ENCODE measurements at places on chromosomes 5 and 9. TPM values are rescaled to one million over a fixed set of nuclear protein-coding genes. Genes with fewer than 3 reads are reported as not detected.

- no peaks in the 10 kb centered on the region for H3K36me3 ChIP-seq
- no peak overlapping the region for H3K27ac ChIP-seq
- H3K4me3 ChIP-seq = no peak overlapping the region
- H3K27me3 ChIP-seq = no peaks in the 10 kb centered on the region
Measured at GRCh38 chr5:129445379-129445778, 14.7 kb upstream of the ADAMTS19 start.

DNA sequence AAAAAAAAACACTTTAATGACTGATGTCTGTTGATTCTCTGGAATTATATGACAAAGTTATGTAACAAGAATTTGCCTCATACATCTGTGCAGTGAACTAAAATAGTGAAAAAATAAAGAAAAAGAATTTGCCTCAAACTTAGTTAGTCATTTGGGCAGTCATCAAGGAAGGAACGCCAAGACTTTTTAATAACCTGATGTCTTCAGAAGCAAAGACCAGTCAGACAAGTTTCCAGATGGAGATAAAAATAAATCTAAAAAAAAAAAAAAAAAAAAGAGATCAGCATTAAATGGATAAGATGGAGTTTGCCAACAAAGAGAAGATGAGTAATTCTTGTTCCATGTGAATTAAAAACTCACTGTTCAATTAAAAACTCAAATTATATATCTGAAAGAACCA lies 52.3 kb upstream of the JMY start:
- no peaks in the 10 kb centered on the region for H3K36me3 ChIP-seq
- peaks cover 6% of the 10 kb centered on the region for H3K27me3 ChIP-seq
- no peak for DNase-seq
- H3K4me3 ChIP-seq = no peak overlapping the region
- H3K4me1 ChIP-seq = peaks cover 2% of the 10 kb centered on the region

DNA sequence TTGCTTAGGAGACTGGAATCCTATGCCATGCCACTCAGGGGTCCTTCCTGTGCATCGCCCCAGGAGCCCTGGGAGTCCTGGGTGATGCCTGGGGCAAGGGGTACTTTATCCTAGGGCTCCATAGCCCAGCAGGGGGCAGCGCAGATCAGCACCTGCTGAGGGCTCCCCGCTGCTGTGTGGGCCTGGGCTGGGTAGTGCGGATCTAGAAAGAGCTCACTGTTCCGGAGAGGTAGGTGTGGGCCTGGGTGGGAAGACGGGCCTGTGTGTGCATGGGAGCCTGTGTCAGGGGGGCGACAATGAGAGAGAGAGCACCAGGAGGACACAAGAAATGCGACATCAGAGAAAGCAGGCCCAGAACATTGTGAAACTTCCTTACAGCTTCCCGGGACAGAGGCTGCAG lies 11.4 kb upstream of the DAB2IP start:
- no peak overlapping the region for H3K27ac ChIP-seq
- H3K4me1 ChIP-seq = no peaks in the 10 kb centered on the region
- no peak overlapping the region for H3K4me3 ChIP-seq
- no peaks in the 10 kb centered on the region for H3K36me3 ChIP-seq
- peaks cover 16% of the 10 kb centered on the region for H3K27me3 ChIP-seq
- DNase-seq = peak; percentile 49

DNA sequence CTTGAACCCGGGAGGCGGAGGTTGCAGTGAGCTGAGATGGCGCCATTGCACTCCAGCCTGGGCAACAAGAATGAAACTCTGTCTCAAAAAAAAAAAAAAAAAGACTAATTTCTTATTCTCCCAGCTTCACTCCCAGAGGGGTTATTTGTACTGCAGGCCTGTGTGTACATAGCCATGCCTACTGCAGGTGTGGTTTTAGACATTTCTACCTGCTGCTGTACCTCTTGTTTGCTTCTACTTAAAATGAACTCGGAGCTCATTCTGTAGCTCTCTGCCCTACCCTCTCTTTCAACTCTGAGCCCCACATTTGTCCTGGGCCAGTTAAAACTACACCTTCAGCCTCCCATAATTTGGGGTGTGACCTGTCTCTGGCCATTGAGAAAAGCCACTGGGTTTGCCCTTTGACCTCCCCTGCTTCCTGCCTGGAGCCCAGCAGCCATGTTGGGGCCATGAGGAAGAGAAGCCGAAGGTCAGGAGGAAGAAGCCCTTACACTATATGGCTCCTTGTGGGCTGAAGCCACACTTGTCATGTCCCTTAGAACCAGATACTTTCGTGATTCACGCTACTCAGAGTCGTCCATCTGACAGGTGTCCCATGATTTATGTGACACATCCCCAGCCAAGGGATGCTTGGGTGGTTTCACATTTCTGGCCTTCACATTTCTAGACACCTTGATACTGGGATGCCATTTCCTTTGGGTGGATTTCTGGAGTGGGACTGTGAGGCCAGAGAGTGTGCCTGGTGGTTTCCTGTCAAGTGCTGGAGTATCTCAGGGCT lies 9.4 kb upstream of the CARD19 start:
- no peak overlapping the region for H3K4me3 ChIP-seq
- H3K27me3 ChIP-seq = no peaks in the 10 kb centered on the region
- no peak overlapping the region for H3K27ac ChIP-seq
- DNase-seq = peak; percentile 36
- peaks cover 74% of the 10 kb centered on the region for H3K36me3 ChIP-seq
- H3K4me1 ChIP-seq = peaks cover 47% of the 10 kb centered on the region

GRCh38 chr9:18676525-18676924 lies 202.6 kb downstream of the ADAMTSL1 start:
- no peaks in the 10 kb centered on the region for H3K27me3 ChIP-seq
- no peak overlapping the region for H3K27ac ChIP-seq
- no peak for DNase-seq
- no peak overlapping the region for H3K4me3 ChIP-seq
- H3K4me1 ChIP-seq = no peaks in the 10 kb centered on the region
- H3K36me3 ChIP-seq = no peaks in the 10 kb centered on the region

DNA sequence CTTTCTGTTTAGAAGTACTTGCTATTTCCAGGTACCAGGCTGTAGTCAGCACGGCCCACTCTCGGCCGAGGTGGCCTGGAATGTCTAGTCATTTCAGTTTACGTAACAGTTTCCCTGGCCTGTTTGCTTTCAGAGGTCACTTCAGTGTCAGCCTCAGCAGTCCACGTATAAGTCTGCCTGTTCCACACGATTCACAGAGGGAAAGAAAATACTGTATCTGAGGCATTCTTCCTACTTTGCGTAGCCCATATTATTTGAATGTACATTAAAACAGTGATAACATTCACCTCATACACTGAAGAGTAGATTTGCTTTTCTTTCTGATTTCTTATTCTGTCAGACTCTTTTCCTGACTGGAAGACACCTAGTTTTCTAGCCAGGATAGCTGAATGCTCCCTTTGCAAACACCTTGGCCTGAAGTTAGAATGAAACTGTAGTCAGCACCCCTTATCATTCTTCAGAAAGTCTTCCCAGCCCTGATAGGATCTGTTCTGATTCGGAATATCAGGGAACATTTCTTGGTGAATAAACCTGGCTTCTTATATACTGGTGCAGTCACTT lies 140.9 kb downstream of the AOPEP start:
- no peak overlapping the region for H3K4me3 ChIP-seq
- H3K4me1 ChIP-seq = peaks cover 36% of the 10 kb centered on the region
- H3K36me3 ChIP-seq = peaks cover 9% of the 10 kb centered on the region
- H3K27ac ChIP-seq = no peak overlapping the region
- DNase-seq = no peak

GRCh38 chr5:69492391-69492922 lies at the start of gene OCLN:
OCLN (plus strand) TSS chr5:69492790; CDS start chr5:69504245, 11,455 bp downstream.
- no peak for DNase-seq
- H3K36me3 ChIP-seq = no peaks in the 10 kb centered on the region
- peak within 1 kb of the TSS; percentile 55 for H3K4me3 ChIP-seq
- H3K27ac ChIP-seq = no peak within 1 kb of the TSS

DNA sequence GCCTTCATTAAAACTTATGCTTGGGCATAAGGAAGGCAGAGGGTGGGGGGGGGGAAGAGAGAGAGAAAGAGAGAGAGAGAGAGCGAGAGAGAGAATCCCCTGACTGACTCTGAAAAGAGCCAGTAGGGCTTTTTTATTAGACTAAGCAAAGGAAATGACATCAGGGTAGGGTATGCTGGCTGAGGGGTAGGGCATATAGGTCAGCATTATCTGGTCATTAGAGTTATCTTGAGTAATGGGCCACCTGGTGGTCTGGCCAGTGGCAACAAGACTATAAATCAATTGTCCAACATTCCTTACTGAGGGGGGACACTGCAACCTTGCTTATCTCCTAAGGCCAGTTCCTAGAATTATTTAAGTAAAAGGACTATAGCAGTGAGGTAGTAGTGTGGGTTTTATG lies 67.2 kb downstream of the TSSK1B start:
- H3K4me1 ChIP-seq = no peaks in the 10 kb centered on the region
- no peak for DNase-seq
- H3K27me3 ChIP-seq = peaks cover 19% of the 10 kb centered on the region
- H3K36me3 ChIP-seq = peaks cover 7% of the 10 kb centered on the region

DNA sequence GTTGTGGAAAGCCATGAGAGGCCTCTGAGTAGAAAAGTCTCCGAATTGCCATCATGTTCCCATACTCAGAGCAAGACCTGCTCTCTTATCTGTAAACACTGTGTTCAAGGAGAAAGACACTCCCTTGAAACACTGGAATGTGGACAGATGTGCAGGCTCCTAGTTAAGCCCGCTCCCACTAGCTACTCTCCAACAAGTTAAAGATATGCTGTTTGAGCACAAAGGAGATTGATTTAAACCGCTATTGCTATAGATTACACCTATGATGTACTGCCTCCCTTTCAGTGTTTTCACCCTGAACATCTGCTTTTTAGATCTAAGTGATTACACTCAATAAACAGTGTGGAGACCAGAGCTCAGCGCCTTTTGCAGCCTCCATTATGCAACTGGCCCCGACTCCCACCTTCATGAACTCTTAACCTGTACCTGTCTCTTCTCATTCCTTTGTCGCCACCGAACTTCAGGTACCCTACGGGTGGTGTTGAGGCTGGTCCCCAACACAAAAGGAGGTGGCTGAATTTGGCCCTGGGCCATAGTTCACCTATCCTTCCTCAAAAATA lies 47.5 kb downstream of the TMEM245 start:
- H3K4me1 ChIP-seq = no peaks in the 10 kb centered on the region
- no peaks in the 10 kb centered on the region for H3K27me3 ChIP-seq
- no peak for DNase-seq
- no peak overlapping the region for H3K27ac ChIP-seq
- no peak overlapping the region for H3K4me3 ChIP-seq
- peaks cover 20% of the 10 kb centered on the region for H3K36me3 ChIP-seq

DNA sequence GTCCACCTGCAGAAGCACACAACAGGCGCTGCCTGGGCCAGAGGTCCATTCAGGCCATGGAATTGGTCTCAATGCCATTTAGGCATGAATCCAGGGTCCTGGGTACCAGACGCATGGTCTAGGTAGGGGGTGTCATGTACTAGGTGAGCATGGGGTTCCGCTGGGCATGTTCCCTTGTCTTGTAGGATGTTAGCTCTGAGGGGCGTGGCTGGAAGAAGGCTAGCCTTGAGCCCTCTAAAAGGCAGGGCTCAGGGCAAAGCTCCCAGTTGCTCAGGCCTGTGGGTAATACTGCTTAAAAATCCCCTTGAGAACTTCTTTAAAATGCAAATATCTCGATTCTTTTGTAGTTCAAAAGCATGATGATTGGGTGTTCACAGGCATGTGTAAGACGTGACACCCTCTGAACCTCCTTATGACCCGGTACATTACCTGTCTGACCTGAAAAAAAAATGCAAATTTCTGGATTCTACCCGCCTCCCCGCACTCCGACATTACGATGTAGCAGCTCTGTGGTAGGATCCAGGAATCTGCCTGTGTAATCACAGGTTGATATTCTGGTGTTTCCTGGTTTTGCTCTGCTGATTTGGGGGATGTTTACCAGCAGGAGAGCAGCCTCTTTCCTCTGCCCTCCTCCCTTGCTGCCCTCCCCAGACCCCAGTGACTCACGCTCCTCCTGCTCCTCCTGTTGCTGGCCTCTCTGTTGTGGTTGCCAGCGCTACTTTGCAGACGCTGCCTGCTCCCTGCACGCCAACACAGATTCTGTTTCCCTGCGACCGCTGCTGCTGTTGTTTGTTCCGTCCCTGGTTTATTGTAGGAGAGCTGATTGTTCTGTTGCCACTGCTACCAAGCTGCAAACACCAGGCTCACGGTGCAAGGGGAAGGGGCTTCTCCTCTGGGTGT lies 5.7 kb downstream of the TMC1 start:
- DNase-seq = peak; percentile 83
- H3K4me3 ChIP-seq = peak overlapping the region; percentile 67
- no peaks in the 10 kb centered on the region for H3K36me3 ChIP-seq

DNA sequence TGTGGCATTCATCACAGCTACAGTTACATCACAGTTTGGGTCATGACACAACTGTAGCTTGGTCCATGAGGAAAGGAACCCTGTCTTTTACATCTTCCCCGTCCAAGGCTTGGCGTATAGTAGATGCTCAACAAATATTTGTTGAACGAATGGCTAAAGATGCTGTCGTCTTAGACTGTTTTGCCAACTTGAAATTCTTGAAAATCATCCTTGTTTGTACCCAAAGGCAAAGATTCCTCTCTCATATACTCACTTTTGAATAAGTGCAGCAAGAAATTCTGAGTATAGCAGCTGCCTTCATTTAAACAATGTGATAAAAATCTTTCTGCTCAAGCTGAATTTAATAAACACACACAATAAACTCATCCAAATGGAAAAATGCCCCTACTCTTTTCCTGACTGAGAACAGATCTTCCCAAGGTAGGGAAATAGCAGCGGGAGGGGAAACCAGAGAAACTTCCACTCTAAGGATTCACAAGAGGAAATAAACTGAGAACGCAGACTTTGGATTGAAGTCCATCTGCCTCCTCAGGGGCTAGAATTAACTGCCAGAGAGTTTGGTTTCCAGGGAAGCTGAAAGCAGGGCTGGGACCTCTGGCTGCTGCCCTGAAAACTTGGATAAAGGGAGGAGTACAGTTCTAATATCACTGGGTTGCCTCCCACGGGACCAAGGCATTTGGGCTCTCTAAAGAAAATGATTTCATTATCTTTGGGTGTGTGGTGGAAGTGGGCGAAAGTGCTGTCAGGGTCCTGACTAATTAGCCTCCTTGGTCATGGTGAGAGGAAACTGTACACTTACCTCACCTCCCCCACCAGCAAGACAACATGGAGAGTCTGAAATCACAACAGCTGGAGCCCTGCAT lies 99.1 kb downstream of the DPYSL3 start:
- H3K27me3 ChIP-seq = no peaks in the 10 kb centered on the region
- no peaks in the 10 kb centered on the region for H3K4me1 ChIP-seq
- DNase-seq = no peak
- no peak overlapping the region for H3K27ac ChIP-seq
- H3K36me3 ChIP-seq = no peaks in the 10 kb centered on the region
- no peak overlapping the region for H3K4me3 ChIP-seq

GRCh38 chr5:39466846-39467245 lies 42.1 kb upstream of the DAB2 start:
- no peak overlapping the region for H3K27ac ChIP-seq
- H3K36me3 ChIP-seq = no peaks in the 10 kb centered on the region

- H3K27ac ChIP-seq = no peak overlapping the region
- no peaks in the 10 kb centered on the region for H3K4me1 ChIP-seq
- DNase-seq = no peak
- H3K27me3 ChIP-seq = peaks cover 29% of the 10 kb centered on the region
Measured at GRCh38 chr9:137988051-137988450, 110.5 kb downstream of the CACNA1B start.

- peak; percentile 69 for DNase-seq
- no peak overlapping the region for H3K27ac ChIP-seq
Measured at GRCh38 chr5:143016777-143017516, 246.8 kb downstream of the ARHGAP26 start.

PCDHB13 gene
- total RNA-seq = not detected

PDE8B gene
- total RNA-seq = 0.68 TPM

STRBP gene
- 27.4 TPM for total RNA-seq

PTGER4 gene
- total RNA-seq = 79.1 TPM

ZNF454 gene
- not detected for total RNA-seq

ZDHHC11 gene
- total RNA-seq = 10.6 TPM

NUTM2F gene
- not detected for total RNA-seq

ESM1 gene
- total RNA-seq = 0.21 TPM

Measured in activated CD8-positive, alpha-beta memory T cell treated with anti-CD3 and anti-CD28 coated beads, Interleukin-2, amount 10 ng/mL, durations not matched to agents 7 days and 5 days (primary cell).